ENCODE measurements at places on chromosomes 1 and 21.
A peak's percentile ranks its signal among the peaks of the same experiment; 100 is the strongest.

GRCh38 chr1:59169703-59170102 is 127.2 kb upstream of the FGGY start:
- DNase-seq = no peak

- peak; percentile 92 for DNase-seq
Observed at GRCh38 chr1:239816081-239816782, 275.5 kb upstream of the FMN2 start.

DNA sequence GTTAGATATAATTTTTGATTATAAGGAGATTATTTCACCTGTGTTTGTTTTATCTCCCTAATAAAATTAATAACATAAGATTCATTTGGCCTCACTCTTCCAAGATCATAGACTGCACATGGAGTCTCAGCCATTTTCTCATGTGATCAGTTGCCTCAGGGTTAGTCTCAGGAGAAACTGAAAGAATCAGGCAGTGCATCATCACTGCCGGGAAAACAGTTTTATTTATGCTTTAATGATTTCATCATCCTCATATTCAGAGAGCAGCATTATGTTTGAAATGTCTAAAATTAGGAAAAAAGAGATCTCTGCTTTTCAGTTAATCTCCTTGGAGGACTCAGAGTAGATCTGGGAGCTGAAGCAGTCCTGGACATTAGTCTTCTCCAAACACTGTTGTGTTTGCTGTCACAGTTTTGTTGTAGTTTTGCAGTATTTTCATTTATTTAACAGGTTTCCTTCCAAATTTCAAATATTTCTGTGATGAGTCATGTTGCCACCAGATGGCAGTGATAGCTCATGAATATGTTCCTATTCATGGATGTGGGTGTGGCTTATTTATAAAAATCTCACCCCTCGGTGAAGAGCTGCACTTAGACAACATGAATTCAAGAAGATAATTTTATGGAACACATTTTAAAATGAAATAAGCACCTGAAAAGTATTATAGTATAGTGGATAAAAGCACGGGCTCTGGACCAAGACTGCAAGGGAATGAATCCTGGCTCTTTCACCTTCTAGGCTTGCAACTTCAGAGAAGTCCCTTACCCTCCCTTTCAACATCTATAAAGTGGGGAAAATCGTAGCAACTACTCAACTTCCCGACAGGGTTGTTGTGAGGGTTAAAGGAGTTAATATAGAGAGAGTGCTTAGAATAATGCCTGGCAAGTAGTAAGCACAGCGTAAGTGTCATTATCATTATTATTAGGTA is 31.2 kb downstream of the CHD1L start:
- DNase-seq = peak; percentile 69

GRCh38 chr1:102961549-102961948 is 146.8 kb downstream of the COL11A1 start:
- no peak for DNase-seq

GRCh38 chr1:32636914-32637645 is 13.3 kb downstream of the ZBTB8OS start:
- no peak for DNase-seq

DNA sequence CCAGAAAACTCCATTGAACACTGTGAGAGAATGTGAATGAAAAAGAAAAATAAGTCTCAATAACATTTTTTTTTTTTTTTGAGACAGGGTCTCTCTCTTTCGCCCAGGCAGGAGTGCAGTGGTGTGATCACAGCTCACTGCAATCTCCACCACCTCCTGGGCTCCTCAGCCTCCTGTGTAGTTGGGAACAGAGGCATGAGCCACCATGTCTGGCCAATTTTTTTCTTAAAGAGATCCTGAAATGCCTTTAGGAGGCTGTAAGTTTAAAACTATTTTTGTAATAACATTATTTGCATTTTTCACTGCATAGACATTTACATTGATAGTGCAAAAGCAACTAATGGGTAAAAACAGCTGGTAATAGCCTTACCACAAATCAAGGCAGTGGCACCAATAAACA is 35.3 kb downstream of the GDAP2 start:
- no peak for DNase-seq

DNA sequence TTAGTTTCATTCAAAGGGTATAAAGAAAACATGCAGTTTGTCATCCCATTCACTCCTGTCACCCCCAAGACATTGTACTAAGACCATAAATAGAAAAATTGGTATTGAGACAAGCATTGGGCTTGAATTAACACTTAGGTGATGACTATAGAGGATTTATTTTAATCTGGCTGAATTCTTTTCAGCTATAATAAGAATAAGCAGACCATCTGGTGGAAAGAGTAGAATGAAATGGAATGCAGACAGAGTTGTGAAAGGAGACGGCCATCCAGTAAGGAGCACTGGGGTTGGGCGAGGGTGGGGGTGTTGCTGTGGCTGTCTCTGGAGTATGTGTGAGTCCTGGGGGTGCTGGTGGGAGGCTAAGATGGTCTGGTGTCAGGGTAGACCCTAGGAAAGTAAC is 125.0 kb upstream of the IVNS1ABP start:
- no peak for DNase-seq

- no peak for DNase-seq
Observed at GRCh38 chr1:53621144-53621543, 117.8 kb downstream of the GLIS1 start.

DNA sequence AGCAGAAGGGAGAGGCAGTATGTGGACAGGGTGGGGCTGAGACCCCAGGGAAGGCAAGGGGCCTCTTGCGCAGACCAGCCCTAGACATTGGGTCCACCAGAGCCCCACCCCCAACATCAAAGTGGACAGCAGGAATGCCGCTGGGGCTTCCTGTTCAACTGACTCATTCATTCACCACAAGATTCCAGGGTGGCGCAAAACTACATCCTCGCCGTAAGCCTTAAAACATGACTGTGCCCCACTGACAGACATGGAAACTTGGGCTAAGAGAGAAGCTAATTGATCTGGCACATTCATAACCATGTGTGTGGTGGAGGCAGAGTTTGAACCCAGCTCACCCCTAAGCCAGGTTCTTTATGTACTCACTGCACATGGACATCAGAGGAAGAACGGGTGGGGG is 14.0 kb downstream of the COL16A1 start:
- DNase-seq = peak; percentile 90

All from ACHN (cell line).